GM13976 (cell line): ENCODE measurements at places on chromosomes 11 and 22.

DNA sequence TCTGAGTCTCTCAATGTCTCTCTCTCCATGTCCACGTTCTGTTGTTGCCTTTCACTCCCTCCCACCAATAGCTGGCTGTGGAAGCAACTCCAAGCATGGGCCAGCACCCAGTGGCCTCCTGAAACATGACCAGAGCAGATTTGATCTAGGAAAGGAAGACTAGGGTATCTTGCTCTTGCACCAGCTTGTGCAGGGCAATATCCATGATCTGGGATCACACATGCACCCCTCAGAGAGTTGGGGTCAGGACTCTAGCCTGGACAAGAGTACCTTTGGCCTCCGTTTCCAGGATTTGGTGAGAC lies 34.5 kb upstream of the RIC3 start:
- no peak for DNase-seq

DNA sequence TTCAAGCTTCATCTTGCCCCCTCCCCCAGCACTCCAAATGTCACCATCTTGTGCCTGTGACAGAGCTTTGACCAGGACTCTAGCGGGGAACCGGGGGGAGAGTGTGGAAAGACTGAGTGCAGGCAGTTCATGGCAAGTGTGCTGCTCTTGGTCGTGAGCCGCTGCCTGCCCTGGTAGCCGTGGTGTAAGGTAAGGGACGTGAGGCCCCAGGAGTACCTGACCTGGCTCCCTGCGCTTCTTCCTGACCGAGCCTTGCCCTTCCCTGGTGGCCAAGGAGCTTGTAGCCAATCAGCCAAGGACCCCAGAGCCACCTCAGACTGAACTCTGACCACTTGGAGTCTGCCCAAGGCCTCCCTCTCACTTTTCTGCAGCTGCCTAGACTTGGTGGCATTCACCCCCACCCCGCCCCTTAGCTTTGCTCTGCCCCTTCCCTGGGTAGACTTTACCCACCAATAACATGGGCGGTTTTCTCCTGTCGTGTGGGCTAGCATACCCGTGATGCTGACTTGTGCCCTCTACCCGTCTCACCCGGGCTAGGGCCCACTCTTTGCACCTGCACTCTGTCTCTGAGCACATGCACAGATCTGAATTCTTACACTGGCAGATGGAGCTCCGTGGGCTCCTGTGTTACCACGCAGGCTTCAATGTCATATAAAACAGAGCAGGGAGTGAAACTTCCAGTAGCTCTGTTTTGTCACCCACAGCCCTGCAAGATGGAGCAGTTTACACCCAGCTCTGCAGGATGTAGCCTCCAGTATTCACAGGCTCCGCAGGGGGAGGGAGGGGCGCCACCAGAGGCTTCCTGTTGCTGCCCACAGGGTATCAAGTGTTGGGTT lies 1.5 kb downstream of the DGKZ start:
- no peak for DNase-seq

GRCh38 chr11:11069841-11070835 lies 212.3 kb upstream of the ZBED5 start:
- no peak for DNase-seq

DNA sequence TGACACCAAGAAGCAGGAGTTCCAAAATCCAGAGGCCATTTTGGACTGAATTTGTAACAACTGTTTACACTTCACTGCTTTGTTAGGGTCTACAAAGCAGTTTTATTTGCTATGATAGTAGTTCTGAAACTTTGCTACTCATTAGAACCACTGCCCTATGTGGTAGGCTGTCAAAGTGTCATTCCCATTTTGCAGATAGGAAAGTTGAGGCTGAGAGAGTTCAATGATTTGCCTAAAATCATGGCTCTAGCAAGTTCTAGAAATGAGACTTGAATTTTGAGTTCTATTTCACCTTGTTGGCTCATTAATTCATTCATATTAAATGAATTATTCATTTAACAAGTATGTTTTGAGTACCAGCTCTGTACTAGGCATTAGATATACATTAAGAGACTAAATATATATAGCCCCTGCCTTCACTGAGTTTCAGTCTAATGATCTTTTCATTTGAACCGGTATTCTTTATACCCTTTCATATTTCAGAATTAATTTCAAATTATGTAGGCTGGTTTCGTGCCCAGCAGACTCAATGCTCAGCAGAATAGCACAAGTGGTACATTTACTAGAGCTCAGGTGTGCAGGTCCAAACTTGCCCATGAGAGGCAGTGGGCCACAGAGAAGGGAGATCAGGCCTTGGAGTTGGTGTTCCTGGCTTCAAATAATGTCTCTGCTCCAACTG lies 93.5 kb downstream of the ME3 start:
- DNase-seq: no peak

DNA sequence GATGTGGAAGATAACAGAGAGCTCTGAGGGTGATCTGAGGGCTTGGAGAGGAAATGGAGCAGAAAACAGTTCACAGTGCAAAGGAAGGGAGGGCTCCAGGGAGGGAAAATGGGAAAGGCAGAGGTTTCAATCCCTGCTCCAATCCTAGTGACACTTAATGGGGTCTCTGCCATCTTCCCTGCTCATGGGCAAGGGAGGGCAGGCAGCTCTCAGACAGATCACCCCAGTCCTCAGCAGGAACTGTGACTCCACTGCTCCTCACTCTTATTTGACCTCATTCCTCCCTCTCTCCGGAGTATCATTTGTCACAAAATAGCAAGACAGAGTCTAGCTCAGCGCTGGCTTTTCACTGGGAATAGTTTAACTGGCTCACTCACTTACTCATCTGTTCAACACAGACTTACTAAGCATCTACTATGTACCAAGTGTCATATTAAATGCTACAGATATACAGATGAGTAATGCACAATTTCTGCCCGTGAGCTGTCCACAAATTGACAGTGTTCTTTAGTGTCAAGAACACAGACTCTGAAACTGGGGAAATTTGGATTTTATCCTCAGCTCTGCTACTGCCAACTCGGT lies 817.4 kb downstream of the OPCML start:
- DNase-seq: no peak

GRCh38 chr22:40345815-40346184 lies 500 bp upstream of the ADSL start:
- DNase-seq: peak; percentile 58

DNA sequence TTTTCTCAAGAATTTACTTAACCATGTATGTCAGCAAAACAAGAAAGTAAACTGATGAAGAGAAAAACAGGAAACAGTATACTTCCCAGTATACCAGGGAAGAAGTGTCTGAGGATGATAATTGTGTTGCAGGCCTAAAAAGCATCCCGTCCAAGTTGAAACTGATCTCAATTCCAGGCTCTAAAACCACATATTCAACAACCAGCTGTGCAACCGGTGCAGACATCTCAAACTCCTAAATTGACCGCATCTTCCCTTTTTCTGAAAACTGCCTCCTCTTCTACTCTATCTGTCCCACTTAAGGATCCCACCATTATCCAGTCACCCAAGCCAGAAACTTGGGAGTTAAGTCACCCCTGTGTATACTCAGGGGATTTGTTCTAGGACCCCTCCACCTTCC lies 47.2 kb downstream of the CCDC83 start:
- DNase-seq: no peak

GRCh38 chr11:85540181-85540580 lies 87.0 kb downstream of the DLG2 start:
- no peak for DNase-seq
